ENCODE measurements at places on chromosomes 1 and 21. TPM values are rescaled to one million over a fixed set of nuclear protein-coding genes. Genes with fewer than 3 reads are reported as not detected.

The GJA4 gene
- total RNA-seq: not detected

The TMPRSS2 gene
- total RNA-seq: not detected

The REN gene
- total RNA-seq: not detected

The GJC2 gene
- 4.7 TPM for total RNA-seq

The RHD gene
- not detected for total RNA-seq

The PRDM16 gene
- 0.79 TPM for total RNA-seq

The TNFRSF9 gene
- total RNA-seq: under 0.01 TPM

The FOXO6 gene
- total RNA-seq: not detected

The F13B gene
- total RNA-seq: not detected

The LEPR gene
- 16.7 TPM for total RNA-seq

The RGS4 gene
- total RNA-seq: 2.7 TPM

The KLHDC7A gene
- total RNA-seq: not detected

The OR2G6 gene
- total RNA-seq: not detected

The PLA2G2A gene
- not detected for total RNA-seq

The CFAP141 gene
- not detected for total RNA-seq

The UBE4B gene
- total RNA-seq: 27.4 TPM

The TAS1R3 gene
- total RNA-seq: 0.17 TPM

The TINAGL1 gene
- 2.4 TPM for total RNA-seq

The CCDC30 gene
- 0.95 TPM for total RNA-seq

The PEX19 gene
- 37.8 TPM for total RNA-seq

The ADAM15 gene
- total RNA-seq: 55.6 TPM

The TRIM17 gene
- total RNA-seq: 0.34 TPM

The KIF14 gene
- total RNA-seq: 1.6 TPM

The CHRNB2 gene
- not detected for total RNA-seq

The LCE1C gene
- not detected for total RNA-seq

The CNIH3 gene
- 25.0 TPM for total RNA-seq

The SPRR1A gene
- total RNA-seq: not detected

The CHI3L2 gene
- total RNA-seq: 8.8 TPM

The MRPS14 gene
- 25.7 TPM for total RNA-seq

The LRRC39 gene
- 0.16 TPM for total RNA-seq

The FNBP1L gene
- total RNA-seq: 14.8 TPM

The NUDT17 gene
- 2.4 TPM for total RNA-seq

All from bronchial smooth muscle cell (primary cell).